ENCODE measurements at places on chromosomes 12 and 14. TPM values are rescaled to one million over a fixed set of nuclear protein-coding genes. Genes with fewer than 3 reads are reported as not detected.

PPP4R4 gene
- total RNA-seq, result 13.5 TPM

DNA sequence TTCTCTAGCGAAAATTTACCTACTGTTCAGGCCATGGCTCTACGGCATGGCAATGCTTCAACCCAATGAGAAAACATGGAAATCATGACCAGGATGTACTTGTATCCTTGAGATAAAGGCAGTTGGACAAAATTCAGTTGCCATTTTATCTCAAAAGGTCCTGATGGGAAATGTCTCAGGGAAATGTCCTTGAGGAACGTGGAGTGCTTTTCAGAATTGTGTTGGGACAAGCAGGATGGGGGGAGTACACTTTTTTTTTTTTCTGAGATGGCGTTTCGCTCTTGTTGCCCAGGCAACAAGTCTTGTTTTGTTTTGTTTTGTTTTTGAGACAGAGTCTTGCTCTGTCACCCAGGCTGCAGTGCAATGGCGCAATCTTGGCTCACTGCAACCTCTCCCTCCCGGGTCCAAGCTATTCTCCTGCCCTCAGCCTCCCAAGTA lies 86.8 kb upstream of the EIF5 start:
- no peak for DNase-seq
- H3K4me1 ChIP-seq, result peaks cover 15% of the 10 kb centered on the region
- H3K27me3 ChIP-seq, result no peaks in the 10 kb centered on the region
- peaks cover 5% of the 10 kb centered on the region for H3K36me3 ChIP-seq
- H3K4me3 ChIP-seq, result no peak overlapping the region

DNA sequence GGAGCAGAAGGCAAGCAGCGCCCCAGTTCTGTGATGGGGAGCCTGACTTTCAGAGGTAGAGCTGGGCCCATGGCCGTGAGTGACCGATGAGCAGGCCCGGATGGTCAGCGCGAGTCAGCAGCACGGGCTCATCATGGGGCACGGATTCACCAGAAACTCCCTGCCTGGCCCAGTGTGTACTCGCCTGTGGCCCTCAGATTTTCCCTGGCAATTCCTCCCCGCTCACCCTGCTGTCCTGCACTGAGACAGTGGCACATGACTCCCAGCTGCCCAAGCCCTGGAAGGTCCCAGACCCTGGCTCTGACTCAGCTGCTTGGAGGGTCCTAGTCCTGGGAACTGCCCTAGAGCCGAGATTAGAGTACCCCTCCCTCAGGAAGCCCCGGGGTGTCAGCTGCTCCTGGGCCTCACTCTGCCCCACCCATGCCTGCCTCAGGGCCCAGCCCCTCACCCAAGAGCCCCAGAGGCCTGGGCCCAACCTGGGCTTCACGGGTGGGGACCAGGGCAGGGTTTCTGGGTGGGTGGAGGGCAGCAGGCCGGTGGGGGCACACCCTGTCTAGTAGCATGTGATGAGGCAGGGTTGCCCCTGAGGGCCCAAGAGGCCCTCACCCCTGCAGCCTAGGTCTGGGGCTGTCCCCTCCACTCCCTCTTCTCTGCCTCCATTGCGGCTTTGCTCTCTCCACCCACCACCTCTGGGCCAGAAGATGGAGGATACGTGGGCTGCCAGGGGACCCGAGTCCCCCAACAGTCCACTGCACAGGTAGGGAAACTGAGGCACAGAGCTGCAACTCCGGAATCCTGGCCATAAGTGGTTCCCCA lies 8.4 kb downstream of the TRMT61A start:
- no peaks in the 10 kb centered on the region for H3K27me3 ChIP-seq
- H3K27ac ChIP-seq, result peak overlapping the region; percentile 62
- DNase-seq, result no peak
- no peak overlapping the region for H3K4me3 ChIP-seq

GRCh38 chr12:48115957-48116356 lies 3.2 kb upstream of the PFKM start:
- no peak overlapping the region for H3K27ac ChIP-seq
- no peak overlapping the region for H3K4me3 ChIP-seq
- peaks cover 21% of the 10 kb centered on the region for H3K4me1 ChIP-seq
- H3K36me3 ChIP-seq, result no peaks in the 10 kb centered on the region
- no peaks in the 10 kb centered on the region for H3K27me3 ChIP-seq

- H3K4me3 ChIP-seq, result no peak overlapping the region
- DNase-seq, result no peak
- H3K27me3 ChIP-seq, result peaks cover 4% of the 10 kb centered on the region
- no peaks in the 10 kb centered on the region for H3K4me1 ChIP-seq
- H3K27ac ChIP-seq, result no peak overlapping the region
Observed at GRCh38 chr14:34013721-34014060, 62.8 kb upstream of the EGLN3 start.
